ENCODE measurements at places on chromosomes 4 and X.

DNA sequence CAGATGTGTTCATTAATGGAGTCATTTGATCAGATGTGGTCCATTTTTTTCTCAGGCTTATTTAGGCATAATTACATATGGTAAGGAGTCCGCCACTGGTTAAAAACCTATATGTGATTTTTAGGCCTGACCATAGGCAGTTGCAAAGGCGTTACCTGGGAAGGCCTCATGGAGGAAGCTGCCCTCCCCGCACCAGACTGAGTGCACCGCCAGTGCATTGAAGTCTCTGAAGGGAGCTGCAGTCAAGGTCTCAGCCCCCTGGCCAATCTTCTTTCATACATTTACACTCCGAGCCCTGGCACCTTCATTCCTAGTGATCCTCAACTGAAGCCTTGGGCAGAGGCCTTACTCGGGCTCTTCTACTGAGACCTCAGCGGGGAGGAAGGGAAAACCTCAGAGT, 898.2 kb upstream of the AGA start:
- DNase-seq = no peak

DNA sequence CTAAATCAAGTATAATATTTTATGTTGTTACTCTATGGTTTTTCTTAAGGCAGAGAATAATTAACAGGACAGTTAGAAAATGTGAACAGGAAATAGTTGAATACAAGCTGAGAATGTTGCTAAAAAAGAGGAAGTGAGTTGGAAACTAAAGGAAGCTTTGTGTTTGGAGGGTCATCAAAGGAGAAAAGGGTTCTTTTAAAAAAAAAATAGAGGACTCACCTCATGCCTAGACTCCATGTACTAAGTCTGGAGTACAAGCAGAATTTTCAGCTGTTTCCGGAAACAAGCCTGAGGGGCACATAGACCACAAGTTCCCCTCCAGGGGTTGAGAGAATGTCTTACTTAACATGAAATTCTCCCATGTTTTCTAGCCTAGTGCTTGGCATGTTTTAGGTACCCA, 20.1 kb upstream of the MAP7D3 start:
- DNase-seq = no peak

DNA sequence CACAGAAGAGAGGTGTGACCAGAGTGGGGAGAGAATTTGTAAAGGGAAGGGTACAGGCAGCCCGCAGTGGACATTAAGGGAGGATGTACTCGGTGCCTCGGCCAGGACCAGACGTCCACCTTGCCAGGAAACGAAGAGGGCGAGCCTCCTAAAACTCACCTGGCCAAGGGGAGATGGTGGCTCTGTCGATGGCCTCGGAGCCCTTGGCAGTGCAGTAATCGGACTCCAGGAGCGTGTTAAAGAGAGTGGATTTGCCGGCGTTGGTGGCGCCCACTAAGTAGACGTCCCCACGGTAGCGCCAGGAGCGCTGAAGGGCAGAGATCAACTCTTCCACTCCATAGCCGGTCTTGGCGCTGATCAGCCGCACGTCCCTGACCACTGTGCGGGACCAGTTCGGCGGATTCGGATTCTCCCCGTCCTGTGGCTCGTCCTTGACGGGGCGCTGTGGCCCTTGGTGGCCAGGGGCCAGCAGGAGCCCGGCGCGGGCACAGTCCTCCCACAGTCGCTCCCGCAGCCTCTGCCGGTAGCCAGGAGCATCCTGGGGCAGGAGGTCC, 1.0 kb downstream of the NOA1 start:
- DNase-seq = no peak

DNA sequence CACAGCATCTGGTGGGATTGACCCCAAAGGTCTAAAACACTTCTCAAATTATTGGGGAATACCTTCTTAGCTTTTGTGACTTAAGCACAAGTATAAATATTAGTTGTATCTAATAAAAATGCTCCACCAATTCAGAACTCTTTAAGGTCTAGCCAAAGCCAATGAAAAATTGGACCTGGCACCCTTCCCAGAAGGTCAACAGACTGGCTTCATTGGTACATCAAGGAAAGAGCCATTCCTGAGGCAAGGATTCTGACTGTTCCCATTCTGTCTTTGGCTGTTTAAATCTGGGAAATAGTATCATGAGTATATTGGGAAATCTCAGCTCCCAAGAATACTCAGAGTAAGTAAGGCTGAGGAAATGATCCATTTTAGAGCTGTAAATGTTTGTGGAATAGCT, 153.0 kb upstream of the TRPC5 start:
- DNase-seq = no peak

DNA sequence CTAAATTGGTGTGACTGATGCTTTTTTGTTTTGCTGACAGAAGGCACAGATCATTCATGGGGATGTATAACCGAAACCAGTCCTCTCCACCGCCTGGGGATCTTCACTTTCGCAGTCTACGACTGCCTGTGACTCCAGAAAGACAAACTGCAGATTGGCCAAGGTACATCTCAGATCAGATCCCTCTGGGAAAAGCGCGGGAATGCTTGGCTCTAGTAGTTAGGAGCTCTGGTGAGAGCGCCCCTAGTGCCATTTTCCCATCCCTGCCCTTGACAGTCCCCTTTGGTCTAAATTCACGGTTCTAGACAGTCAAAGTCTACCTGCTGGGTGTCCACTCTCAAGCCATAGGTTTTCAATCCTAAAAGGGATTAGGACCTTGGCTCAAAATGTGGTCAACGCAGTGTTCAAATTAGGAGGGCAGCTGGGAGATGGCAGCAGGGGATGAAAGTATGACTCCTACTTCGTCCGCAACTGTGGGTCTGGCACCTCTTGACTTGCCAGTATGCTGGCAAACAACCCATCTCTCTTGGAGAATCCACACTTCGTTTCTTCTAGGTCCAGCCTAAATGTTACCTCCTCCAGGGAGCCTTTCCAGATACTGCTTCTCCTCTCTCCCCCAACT, 6.9 kb upstream of the HAND2 start:
- DNase-seq = no peak

- no peak for DNase-seq
These were observed 19.0 kb upstream of the DHX15 start for GRCh38 chr4:24603343-24603742.

GRCh38 chr4:55931833-55932232, 16.9 kb upstream of the CEP135 start:
- no peak for DNase-seq

DNA sequence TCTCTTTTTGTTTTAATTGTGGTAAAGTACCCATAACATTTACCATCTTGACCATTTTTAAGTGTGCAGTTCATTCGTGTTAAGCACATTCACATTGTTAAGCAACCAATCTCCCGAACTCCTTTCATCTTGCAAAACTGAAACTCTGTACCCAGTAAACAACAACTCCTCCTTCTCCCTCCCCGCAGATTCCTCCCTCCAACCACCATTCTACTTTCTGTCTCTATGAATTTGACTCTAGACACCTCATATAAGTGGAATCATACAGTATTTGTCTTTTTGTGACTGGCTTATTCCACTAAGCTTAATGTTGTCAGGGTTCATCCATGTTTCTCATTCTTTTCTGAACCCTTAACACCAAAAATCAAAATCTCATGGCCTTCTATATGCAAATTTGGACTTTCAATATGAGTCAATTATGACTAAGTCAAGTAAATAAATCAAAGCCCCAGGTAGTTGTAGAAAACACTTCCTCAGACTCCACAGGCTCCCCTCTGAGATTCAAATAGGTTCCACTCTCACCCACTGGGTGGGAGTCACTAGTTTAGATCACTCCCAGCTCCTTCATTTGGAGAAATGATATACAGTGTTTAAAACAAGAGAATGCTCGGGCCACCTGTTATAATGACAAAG, 9.8 kb upstream of the RTL5 start:
- no peak for DNase-seq

DNA sequence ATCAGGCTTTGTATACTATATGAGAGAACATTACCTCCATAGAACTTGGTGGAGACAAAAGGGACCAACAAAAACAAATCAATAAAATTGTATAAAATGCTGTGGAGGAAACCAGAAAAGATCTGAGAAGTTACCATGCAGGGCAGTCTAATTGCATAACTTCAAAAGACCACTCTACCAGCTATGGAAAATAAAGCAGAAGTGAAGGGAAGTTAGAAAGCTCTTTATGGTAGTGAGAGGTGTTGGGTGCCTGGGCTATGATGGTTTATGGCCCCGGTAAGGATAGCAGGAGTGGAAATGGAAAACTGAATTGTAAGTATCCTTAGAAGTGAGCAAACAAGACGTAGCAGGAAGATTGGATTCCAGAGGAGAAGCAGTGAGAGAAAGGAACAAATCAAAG, 3.1 kb downstream of the TMEM184C start:
- DNase-seq = no peak

- DNase-seq = no peak
These were observed 357.7 kb upstream of the EMCN start for GRCh38 chr4:100875296-100876068.

GRCh38 chr4:106503116-106504050, 134.8 kb upstream of the GIMD1 start:
- DNase-seq = no peak

DNA sequence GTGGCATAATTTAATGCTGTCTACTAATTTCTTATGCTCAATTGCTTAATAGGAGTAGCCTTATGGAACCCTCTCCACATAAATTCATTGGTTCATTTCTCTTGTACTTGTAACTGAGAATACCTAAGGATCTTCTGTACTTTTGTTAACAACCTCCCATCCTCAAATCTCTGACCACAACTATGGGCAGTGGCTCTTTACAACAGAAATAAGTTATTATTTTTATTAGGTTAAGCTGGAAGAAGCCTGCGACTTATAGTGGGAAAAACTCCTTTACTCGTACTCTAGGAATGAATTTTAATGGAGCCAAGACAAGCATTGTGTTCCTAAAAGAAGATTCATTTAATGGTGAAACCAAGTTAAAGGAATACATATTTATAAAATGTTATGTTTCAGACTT, 337.1 kb upstream of the CTSO start:
- no peak for DNase-seq

DNA sequence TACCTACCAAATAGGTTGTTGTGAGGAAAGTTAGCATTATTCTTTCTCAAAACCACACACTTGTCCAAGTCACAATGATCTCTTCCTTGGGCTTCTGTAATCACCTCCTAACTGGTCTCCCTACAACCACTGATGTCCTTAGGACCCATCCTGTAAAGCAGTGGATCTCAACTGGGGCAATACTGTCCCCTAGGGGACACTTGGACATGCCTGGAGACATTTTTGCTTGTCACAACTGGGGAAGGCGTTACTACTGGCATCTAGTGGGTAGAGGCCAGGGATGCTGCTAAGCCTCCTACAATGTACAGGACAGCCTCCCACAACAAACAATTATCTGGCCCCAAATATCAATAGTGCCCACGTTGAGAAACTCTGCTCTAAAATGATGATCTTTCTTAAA, 118.7 kb upstream of the AP1S2 start:
- DNase-seq = no peak

GRCh38 chr4:173214661-173215060, 46.0 kb downstream of the GALNT7 start:
- no peak for DNase-seq

DNA sequence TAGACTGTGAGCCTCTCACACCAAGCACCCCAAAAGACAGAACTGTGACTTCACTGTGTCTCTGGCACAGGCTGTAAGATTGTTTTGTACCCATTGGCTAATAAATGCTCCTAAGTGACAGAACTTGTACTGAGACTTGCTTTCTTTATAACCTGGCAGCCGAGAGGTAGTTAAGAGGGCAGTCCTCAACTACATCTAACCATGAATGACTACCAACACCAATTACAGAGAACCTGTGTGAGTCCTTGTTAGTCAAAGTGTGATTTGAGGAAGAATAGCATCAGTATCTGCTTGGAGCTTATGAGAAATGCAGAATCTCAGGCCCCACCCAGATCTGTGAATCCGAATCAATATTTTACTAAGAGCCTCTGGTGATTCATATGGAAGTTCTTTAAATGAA, 154.0 kb upstream of the FTHL17 start:
- no peak for DNase-seq
